ENCODE measurements at places on chromosomes 11 and 22. TPM values are rescaled to one million over a fixed set of nuclear protein-coding genes. Genes with fewer than 3 reads are reported as not detected.

- DNase-seq: no peak
Measured at GRCh38 chr11:112178428-112178827, 3.1 kb downstream of the BCO2 start.

DNA sequence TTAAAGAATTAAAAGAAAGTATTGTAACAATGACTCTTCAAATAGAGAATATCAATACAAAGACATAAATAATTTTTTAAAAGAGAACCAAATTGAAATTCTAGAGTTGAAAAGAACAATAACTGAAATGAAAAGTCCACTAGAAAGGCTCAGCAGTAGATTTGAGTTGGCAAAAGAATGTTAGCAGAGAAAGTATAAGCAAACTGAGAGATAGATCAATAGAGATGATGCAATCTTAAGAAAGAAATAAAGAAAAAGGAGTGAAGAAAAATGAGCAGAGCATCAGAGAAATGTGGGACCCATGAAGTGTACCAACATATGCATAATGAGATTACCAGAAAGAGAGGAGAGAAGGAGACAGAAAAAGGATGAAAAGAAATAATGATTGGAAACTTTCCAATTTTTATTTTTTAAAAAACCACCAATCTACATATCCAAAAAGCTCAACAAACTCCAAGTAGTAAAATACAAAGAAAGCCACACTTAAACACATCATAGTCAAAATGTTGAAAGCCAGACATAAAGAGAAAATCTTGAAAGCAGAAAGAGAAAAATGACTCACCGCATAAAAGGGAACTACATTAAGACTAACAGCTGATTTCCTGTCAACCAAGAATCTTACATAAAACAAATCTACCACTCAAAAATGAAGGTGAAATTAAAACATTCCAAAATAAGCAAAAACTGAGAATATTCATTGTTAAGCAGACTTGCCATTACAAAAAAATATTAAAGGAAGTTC lies 20.9 kb downstream of the NCF4 start:
- no peak for DNase-seq

DNA sequence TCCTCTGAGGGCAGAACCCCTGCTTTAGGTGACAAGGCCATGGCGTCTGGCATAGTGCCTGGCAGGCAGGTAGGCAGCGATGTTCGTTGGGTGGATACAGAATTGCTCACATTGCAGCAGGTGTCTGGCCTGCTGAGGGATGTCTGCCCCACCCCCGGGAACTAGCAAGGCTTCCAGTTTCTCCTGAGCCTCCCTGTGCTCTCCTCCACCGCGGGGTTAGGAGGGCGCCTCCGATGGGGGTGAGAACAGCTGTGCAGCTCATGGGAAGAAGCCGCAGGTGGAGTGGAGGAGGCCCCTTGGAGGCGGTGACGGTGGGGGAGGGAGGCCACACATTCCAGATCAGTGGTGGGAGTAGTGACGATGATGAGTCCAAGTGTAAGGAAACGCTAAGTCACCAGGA lies 48.3 kb upstream of the JAM3 start:
- no peak for DNase-seq

The DAGLA gene
- 1.5 TPM for total RNA-seq

The CELSR1 gene
- 15.7 TPM for total RNA-seq

GRCh38 chr11:38302564-38302963 lies 1704.5 kb upstream of the RAG2 start:
- DNase-seq: no peak

DNA sequence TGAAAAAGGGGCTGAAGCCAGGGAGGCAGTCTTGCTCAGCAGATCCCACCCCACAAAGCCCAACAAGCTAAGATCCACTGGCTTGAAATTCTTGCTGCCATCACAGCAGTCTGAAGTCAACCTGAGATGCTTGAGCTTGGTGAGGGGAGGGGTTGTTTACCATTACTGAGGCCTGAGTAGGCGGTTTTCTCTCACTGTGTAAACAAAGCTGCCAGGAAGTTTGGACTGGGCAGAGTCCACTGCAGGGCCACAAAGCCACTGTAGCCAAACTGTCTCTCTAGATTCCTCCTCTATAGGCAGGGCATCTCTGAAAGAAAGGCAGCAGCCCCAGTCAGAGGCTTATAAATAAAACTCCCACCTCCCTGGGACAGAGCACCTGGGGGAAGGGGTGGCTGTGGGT lies 746.1 kb upstream of the LRRC4C start:
- no peak for DNase-seq

DNA sequence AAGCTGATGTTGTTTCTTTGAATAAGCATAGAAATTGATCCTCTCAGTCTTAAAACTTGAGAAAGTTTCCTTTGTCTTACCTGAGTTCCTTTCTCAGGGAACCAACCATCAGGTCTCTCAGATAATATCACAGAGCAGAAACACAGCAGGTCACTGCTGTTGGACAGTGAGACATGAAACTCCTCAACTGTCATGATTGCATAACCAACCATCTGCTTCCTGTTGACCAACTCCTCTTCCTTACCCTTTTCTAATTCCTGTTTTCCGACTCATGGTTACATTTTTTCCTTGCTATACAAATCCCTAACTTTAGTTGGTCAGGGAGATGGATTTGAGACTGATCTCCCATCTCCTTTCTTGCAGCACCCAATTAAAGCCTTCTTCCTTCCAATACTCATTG lies 845.3 kb downstream of the FAM181B start:
- DNase-seq: no peak

DNA sequence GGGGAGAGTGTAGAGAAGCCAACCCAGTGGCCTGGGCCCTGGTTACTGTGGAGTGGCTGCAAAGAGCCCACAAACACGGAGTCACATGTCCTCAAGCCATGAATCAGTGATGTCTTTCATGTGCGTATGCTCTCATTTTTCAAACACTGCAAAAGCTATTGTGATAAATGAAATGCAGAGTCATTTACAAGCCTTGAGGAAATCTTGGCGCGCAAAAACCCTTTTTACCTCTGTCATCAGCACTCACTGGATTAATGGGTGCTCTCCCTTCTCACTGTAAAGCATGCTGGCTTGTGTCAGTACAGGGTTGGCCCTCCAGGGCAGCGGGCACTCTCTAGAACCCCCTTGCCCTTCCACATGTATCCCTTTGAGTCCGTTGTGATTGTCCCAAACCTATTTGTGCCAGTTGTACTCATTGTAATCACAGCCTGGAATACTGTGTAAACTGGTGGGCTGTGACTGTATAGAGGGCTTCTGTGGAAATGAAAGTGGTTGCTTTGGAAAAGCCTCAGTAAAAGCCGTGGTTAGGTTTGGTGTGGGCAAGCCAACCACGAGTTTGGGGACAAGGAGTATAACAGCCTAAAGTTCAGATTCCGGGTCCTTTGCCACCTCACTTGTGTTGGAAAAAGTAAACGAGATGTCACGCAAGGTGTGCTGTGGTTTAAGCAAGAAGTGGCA lies 10.4 kb downstream of the GNAZ start:
- DNase-seq: no peak

DNA sequence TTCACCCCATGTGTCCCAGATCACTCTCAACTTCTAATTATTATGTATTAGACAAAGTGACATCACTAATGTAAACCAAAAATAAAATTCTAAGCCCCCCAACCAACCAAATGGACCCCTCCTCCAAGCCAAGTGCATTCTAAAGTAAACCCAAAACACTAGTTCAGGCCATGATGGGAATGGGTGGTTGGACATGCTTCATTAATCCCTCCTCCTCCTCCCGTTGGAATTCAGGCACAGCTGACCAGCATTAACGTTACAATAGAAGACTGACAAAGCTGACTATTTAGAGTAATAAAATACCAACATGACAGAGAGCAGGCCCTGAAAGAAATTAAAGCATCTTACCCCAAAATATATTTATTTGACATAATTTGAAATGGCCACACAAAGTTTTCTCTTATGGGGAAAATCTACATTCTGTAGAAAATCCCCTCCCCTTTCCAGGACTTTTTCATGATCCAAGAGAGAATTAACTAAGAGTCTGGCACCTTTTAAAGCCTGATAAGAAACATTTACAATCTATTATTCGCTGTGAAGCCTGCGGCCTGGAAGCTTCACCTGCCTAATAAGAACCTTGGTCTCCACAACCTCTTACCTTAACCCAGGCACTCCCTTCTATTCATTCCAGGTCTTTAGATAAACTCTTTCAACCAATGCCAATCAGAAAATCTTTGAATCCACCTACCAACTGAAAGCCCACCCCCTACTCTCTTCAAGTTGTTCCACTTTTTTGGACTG lies 948.5 kb upstream of the CCDC90B start:
- DNase-seq: no peak

GRCh38 chr11:93844568-93844967 lies 5.8 kb downstream of the VSTM5 start:
- DNase-seq: no peak

- DNase-seq: no peak
Measured at GRCh38 chr11:127066401-127067090, 66.0 kb upstream of the KIRREL3 start.

- no peak for DNase-seq
Measured at GRCh38 chr11:120515186-120515723, 3.7 kb downstream of the GRIK4 start.

DNA sequence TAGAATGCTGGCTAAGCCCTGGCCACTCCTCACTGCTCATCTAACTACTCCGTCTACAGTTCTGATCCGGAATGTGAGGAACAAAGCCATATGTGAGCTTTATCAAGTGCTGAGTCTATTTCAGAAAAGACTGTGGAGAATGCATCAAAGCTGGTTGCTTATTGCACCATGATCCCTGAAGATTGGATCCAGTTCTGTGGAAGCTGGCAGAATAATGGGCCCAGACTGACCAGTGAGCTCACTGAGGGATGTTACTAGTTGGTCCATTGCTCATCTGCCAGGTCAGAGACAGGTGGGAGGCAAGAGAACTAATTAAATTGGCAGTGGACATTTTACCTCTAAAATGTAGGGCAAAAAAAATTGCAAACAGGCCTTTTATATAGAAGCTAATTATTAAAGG lies 681.3 kb downstream of the NTM start:
- DNase-seq: no peak

GRCh38 chr11:121625777-121626506 lies 173.2 kb upstream of the SORL1-AS1 start:
- no peak for DNase-seq

DNA sequence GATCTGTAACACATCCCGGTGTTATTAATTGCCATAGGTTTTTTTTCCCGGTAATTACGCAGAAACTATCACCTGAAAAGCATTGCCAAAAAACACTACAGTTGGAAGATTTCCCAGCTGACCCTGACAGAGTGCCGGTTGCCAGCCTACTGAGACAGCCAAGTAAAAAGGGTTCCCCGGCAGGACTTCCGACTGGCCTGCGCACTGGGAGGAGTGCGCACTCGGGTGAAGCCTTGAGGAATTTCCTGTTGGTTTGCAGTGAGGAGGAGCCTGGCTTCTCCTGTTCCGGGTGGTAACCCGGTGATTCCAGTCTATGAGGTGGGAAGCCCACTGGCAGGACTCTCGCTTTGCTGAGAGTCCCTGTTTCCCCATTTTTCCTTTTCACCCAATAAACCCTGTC lies 52.1 kb downstream of the CNTF start:
- peak; percentile 4 for DNase-seq

DNA sequence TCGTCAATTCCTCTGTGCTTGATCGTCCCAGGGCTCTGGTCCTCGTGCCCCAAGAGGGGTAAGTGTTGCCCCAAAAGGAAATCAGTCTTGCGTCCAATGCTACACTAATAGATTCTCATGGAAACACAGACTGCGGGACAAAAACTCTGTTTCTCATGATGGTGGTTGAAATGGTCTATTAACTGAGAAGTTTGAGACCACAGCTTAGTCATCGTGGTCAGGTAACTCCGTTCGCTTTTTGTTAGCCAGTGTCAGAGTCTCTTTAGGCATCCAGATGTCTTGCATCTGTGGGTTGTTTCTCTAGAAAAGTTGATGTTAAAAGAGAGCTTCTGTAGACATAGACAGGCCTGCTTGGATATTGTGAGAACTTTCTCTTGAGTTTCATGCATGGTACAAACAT lies 104.6 kb upstream of the SORL1-AS1 start:
- DNase-seq: no peak

DNA sequence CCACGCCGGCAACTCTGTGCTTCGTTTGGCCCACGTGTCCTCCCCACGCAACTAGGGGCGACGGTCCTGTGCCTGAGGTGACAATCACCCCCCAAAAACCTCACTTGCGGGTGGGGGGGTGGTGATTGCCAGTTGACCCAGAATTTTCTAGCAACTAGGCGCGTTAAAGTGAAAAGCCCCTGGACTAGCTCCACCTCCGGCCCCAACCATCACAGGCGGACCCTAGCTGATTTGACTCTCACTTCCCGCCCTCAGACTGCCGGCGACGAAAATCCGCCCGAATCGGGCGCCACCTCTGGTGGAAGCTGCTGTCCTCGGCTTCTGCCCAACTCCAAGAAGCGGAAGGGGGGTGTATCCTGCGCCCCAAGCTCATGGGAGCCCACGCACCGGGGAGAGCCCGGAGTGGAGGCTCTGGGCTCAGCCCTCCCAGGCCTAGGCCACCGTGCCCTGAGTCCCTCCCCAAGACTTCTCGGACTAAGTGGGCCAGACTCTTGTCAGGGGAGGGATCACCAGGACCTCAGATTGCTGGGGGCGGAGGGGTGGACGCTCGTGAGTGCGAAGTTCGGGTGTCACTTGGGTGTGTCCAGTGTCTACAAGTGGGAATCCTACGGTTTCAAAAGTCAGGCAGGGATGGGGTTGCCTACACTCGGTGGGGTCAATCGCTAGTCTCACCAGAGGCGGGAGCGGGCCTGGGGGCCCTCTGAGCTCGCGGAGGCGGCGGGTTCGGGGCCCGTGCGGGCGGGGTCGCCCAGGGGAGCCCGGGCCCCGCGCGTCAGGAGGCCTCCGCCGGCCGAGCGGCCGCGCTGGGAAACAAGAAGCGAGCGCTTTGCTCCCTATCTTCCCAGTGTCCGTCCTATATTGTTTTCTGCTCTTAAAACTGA lies 12.3 kb downstream of the PAX6 start:
- no peak for DNase-seq

GRCh38 chr22:36613958-36614357 lies 85.0 kb upstream of the EIF3D start:
- no peak for DNase-seq

DNA sequence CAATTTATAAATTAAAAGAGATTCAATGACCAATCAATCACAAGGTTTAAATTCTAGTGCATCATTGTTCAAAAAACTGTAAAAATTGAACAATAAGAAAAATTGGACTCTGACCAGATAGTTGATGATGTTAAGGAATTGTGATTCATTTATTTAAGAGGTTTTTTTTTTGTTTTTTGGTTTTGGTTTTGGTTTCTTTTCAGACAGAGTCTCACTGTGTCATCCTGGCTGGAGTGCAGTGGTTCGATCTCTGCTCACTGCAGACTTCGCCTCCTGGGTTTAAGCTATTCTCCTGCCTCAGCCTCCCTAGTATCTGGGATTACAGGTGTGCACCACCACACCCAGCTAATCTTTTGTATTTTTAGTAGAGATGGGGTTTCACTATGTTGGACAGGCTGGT lies 17.1 kb upstream of the EIF3M start:
- DNase-seq: no peak

GRCh38 chr22:19180740-19181410 lies 2.3 kb upstream of the SLC25A1 start:
- no peak for DNase-seq

GRCh38 chr11:63770763-63771162 lies 2.2 kb upstream of the ZFTA start:
- no peak for DNase-seq

GRCh38 chr11:11624204-11624603 lies 2.4 kb upstream of the GALNT18 start:
- DNase-seq: no peak

The ACCS gene
- 2.8 TPM for total RNA-seq

GRCh38 chr22:25666308-25666707 lies 75.7 kb upstream of the MYO18B start:
- DNase-seq: no peak

The SIK2 gene
- 9.9 TPM for total RNA-seq

Data from lung microvascular endothelial cell (primary cell).